Stimulated activated CD4-positive, alpha-beta T cell treated with anti-CD3 and anti-CD28 coated beads, Interleukin-15, amount 100 ng/mL, for 48 hours (primary cell): ENCODE measurements at places on chromosomes 1 and 21.

GRCh38 chr1:114040273-114041015 lies 61.2 kb downstream of the OLFML3 start:
- no peak for DNase-seq

GRCh38 chr1:16175610-16176553 lies 20.0 kb upstream of the EPHA2 start:
- DNase-seq = no peak

- no peak for DNase-seq
These were observed 15.7 kb downstream of the ZFYVE9 start for GRCh38 chr1:52157582-52157981.

DNA sequence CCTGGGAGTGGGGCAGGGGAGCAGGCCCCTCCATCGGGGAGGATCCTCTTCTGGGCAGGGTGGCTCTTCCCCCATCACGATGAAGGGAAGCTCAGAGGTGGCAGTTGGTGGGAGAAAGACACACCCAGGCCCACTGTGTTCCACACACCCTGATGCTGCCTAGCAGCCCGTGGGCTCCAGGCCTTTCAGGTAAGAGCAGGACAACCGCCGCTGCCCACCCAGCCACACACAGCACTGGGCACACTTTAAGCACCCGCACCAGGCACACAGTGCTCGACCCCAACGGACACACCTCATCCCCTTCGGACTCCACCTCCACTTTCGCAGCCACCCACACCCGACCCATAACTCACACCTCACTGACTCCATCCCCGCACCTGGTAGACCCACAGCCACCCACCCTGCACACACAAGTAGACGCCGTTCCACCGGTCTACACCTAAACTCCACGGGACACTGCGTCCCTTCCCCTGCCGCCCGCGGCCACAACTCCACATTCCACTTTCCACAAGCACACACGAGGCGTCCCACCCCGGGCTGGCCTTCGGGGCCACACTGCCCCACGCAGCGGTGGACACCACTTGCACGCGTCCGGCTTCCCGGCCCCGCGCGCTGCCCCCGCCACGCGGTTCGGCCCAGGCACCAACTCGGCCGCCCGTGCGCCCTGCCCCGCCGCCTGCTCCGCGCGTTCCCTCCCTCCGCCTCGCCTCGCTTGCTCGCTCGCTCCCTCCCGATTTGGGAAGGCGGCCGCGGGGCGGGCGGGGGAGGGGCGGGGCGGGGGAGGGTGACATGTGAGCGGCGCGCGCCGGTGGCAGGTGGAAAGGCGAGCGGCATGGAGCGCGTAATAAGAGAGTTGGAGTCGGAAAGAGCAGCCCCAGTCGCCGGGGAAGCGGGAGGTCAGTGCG lies at the start of gene KCNQ4:
TSS of gene KCNQ4 (plus strand) at position 787 of the 905 bp plus-strand sequence. CDS start 307 bp downstream, outside the sequence.
- no peak for DNase-seq

- peak; percentile 22 for DNase-seq
These were observed 570 bp upstream of the PEX10 start for GRCh38 chr1:2412773-2413494.

DNA sequence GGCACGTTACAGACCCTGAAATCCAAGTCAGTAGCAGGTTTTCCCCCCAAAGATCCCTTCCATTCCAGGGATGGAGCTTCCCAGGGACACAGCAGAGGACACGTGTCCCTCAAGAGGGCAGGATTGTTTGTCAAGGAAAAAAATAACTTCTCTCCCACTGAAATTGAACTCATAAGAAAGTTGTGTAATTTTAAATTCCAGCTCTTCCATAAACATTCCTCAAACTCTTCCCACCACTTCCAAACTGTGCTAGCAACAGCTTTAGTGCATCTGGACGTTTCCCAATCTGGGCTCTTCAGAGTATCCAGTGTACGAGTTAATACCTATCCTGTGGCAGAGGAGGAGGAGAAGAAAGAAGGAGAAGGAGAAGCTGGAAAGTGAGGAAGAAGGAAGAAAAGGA lies 79.6 kb downstream of the PSMG1 start:
- DNase-seq = no peak

DNA sequence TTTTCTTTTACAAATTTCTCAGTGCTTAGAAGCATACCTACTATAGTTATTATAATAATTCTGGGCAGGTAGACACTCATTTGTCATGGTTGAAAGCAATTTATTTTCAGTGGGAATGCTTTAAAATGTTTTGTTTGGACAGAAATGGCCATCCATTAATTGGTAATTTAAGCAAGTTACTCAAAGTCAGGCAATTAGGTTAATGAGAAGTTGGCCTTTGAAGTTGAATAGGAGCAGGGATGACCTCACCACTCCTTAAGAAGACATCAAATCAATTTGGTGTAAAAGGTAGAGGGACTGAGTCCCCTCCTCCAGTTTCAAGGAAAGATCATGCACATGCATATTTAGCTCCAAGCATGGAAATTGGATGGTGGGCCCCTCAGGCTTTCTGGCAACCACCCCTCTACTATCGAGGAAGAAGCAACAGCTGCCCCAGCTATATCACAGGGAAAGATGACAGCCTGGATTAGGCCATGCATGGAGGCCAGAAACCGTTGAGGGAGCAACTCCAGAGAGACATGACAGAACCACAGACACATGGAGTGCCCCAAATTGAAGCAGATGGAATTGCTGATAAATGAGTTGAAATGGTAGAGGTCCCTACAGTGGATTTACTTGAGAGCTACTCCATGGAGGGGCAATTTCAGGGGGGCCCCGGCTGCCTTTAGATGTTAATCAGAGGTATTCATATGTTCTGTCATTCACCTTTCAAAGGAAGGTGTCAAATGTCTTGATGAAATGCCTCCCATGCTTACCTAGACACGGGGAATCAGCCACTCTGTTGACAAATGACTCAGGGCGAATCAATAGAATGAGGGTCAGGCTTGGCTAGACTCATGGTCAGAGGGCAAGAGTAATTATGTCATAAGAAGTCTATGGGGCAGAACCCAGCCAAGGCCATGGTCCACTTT lies 26.7 kb downstream of the HLX start:
- DNase-seq = no peak

DNA sequence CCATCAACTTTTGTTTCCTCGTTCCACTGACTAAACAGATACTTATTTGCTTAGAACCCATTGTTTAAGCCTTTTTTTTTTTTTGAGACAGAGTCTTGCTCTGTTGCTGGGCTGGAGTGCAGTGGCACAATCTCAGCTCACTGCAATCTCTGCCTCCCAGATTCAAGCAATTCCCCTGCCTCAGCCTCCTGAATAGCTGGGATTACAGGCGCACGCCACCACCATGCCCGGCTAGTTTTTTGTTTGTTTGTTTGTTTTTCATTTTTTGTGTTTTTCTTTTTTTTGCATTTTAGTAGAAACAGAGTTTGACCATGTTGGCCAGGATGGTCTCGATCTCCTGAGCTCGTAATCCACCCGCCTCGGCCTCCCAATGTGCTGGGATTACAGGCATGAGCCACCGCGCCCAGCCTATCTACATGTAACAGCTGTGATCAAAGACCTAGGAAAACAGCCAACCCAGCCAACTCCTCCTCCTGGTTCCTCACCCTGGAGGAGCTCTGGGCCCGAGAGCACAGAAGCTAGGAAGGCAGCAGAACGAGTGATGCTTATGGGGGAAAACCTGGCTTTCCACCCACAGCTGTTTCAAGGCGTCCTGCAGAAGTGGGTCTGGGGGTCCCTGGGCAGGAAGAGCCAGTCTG lies 32.9 kb downstream of the KCNN3 start:
- DNase-seq = no peak

- DNase-seq = no peak
These were observed 12.4 kb upstream of the USP1 start for GRCh38 chr1:62424411-62424810.

DNA sequence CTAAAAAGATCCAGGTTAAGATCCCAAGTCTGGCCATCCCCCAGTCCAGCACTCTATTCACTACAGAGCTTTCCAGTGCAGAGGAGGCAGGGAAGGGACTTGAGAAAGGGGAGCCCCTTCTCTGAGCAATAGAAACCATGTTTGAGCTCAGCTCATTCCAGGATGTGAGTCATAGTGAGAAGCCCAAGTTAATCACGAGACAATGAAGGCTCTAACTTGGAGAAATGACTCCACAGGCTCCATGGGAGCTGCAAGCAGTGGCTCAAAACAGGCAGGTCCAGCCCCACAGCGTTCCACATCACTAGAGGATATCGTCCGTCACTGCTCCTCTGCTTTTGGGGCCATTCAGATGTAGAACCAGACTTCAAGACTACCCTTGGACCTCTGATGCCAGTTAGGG lies 59.1 kb downstream of the CAMK2N1 start:
- no peak for DNase-seq

DNA sequence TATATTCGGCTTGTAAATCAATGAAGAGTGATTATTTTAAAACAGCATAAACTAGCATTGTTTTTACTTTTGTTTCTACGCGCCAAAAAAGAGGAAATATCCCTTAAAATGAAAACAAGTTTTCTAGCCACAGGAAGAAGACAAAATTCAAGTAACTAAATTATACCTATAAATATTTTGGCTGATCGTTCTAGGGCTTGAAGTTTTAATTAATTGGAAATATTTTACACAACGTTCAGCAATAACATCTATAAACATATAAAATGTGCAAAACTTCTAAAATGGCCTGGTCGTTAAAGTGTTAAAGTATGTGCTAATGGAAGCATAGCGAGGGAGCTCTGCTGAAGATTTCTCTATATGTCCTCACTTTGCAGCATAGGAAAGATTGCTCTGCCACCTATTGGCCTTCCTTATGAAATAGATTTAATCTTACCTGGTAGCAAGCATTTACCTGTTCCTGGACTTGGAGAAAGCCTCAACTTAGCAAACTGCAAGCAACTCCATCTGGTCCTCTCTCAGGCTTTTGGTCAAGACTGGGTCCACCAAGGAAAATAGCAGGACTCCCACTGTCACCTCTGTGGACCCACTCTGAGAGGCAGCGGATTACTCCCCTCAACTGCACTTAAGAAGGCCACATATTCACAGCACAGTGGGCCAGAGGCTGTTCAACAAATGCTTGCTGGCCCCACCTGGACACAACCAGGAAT lies 351.3 kb upstream of the RUNX1 start:
- DNase-seq = no peak

GRCh38 chr1:174938281-174939007 lies 61.3 kb upstream of the CACYBP start:
- no peak for DNase-seq

- no peak for DNase-seq
These were observed 10.6 kb upstream of the OR2M2 start for GRCh38 chr1:248164031-248164430.

GRCh38 chr1:57464756-57465155 lies 40.9 kb upstream of the DAB1 start:
- DNase-seq = no peak

GRCh38 chr1:10698726-10699469 lies 97.5 kb downstream of the CASZ1 start:
- DNase-seq = no peak

DNA sequence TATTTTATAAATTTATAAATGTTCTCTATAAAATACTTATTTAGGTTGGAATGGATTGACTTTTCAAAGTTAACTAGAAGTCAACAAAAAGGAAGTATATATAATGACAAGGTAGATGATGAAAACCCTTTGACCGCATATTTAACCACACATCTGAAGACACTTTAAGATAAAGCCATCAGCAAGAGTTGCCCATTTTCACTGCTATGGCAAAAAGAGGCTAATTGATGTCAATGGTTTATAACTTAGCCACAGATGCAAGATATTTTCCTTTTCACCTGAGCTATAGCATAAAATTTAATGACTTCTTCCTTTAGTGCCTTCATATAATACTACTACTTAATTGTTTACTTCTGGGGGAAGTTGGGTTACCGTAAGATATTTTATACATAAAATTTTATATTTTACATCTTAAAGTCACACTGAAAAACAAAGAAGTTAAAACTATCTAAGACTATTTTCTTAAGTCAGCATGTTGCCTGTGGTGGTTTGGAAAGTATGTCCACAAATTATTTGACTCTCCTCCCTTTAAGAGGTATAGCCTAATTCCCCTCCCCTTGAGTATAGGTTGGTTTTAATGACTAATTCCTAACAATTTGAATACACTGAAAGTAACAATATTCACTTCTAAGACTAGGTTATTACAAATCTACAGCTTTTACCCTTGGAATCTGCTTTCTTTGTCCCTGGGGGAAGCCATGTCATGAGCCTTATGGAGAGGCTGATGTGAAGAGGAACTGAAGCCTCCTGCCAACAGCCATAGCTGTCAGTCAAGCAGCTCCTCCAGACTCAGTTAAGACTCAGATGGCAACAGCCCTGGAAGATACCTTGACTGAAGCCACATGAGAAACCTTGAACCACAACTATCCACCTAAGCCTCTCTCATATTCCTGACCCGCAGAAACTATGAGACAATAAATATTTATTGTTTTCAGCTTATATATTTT lies 40.3 kb upstream of the LRRC8B start:
- DNase-seq = no peak

DNA sequence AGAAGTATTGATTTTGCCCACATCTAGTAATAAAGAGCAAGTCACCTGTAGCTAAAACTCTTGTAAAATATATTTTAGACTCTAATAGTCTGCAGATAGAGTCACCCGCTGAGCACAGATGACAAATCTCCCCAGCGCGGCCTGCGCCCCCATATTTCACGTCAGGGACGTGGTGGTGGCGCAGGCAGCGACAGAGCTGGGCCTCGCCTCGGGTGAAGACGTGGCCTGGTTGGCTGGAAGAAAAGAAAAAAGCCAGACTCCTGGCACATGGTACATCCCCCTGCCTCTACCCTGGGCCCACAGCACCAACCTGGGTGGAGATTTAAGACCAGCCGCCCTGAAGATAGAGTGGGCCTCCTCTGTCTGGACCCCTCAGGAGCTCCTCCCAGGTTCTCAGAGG lies 6.0 kb upstream of the DMBX1 start:
- no peak for DNase-seq

DNA sequence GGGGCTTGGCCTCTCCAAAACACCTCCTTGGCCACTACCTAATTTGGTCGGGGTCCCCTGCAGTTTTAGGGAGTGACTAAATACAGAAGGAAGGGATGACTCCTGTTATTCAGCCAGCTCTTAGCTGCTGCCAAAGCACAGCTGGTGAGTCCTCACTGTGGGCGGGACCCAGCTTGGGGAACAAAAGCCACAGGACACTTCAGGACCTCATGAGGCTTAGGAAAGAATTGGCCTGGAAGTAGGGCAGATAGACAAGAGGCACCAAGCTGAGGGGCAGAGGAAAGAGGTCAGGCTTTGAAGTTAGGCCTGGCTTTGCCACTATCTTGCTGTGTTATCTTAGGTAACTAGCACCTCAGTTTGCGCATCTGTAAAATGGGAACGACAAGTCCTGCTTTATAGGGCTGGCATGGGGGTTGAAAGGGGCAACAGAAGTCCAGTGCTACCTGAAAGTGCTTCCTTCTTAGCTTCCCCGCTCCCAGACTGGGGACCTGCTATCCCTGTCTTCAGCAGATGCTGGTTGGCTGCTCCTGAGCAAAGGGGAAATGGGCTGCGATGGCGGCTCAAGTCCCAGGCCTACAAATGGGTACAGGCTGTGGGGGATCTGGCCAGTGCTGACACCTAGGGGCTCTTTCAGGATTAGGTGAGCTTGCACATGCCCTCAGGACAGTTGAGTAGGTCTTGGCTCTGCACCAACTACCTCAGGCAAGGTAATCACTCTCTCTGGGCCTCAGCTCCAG lies 15.7 kb downstream of the IFI6 start:
- no peak for DNase-seq
